ENCODE measurements at places on chromosomes 7 and 10. TPM values are rescaled to one million over a fixed set of nuclear protein-coding genes. Genes with fewer than 3 reads are reported as not detected.

GRCh38 chr7:46489106-46489505 lies 568.0 kb upstream of the IGFBP3 start:
- no peak for DNase-seq

GRCh38 chr10:88901984-88902789 lies 22.1 kb downstream of the STAMBPL1 start:
- no peak for DNase-seq

NYAP1 gene
- 0.38 TPM for total RNA-seq

LRMDA gene
- total RNA-seq, result 2.4 TPM
